ENCODE measurements at places on chromosomes 2 and 18. TPM values are rescaled to one million over a fixed set of nuclear protein-coding genes. Genes with fewer than 3 reads are reported as not detected.
A peak's percentile ranks its signal among the peaks of the same experiment; 100 is the strongest.

Gene MOGAT1
- total RNA-seq = not detected

Gene ALLC
- total RNA-seq = not detected

Gene GCFC2
- total RNA-seq = 16.7 TPM

Gene SLC14A1
- total RNA-seq = 0.25 TPM

Gene CHAC2
- total RNA-seq = 14.3 TPM

Gene FOXD4L1
- total RNA-seq = 0.03 TPM

DNA sequence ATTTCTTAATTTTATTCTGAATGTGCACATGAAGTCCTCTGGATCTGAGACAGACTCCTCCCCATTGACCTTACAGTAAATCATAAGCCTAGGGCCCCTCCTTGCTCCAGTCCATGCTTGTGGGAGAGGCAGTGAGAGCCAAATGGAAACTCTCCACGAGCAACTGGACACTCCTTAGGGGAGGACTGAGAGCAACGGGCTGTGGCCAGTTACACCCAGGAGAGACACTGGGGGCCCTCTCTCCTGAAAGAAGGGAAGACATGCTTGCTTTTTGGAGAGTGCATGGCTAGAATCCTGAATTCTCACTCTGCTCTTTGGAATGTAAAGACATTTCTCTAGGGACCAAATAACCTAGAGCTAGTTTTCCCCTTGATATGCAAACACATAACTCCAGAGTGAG is 49.0 kb upstream of the BIN1 start:
- no peak for DNase-seq

GRCh38 chr18:71808616-71809015 is 735.5 kb downstream of the CBLN2 start:
- DNase-seq = no peak

DNA sequence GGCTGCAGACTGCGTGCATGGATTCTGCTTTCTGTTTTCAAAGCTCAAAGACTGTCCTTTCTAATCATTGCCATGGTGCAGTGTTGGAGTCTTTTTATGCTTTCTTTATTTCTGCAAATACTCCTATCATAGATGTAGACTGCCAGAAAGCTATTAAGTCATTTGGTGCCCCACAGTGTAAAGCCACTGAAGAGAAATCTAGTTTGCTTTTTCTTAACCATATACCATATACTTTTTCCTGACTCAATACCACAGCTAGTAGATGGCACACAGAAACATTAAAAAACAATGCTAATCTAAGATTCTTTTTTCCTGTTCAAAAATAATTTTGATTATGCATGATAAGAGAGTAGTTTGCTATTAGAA is 109.9 kb upstream of the RAB27B start:
- no peak for DNase-seq

DNA sequence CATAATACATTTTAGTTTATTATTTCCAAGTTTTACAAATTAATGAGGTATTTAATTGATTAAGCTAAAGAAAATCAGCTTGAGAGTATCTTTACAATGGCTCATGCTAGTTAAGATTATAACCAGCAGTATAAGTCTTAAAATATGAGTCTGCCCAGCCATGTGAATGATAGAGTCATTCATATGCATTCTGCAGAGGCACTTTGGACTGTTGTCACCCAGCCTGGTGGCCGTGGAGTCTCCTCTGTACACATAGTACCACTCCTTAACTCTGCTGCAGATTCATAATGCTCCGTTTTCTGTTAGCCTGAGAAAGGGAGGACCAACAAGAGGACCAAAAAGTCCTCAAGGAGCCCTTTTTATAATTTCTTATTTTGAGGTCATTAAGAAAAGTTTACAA is 148.8 kb downstream of the MYO1B start:
- no peak for DNase-seq

- peak; percentile 85 for DNase-seq
Observed at GRCh38 chr2:180222644-180223043, 215.5 kb upstream of the CWC22 start.

GRCh38 chr2:169775765-169776164 is 22.9 kb upstream of the SSB start:
- DNase-seq = no peak

- DNase-seq = no peak
Observed at GRCh38 chr18:45173799-45174519, 441.3 kb upstream of the SLC14A2 start.

- no peak for DNase-seq
Observed at GRCh38 chr18:60493066-60493465, 120.5 kb upstream of the MC4R start.

DNA sequence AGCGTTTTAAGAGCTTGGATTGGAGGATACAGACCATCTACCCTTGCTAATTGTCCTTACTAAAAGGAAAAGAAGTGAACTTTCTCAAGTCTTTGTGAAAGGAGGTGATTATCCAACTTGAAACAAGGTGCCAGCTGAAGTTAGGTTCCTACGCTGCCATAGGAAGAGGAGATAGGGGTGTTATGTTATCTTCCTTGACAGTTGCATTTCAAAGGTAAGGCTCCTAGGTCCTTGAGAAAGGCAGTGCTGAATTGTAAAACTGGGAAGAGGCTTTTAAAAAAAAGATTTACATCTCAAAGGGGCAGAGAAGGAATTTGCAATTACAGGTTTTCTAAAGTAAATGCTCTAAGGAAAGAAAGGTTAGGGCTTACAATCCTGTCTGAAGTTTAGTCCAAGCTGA is 810.2 kb upstream of the LRATD1 start:
- DNase-seq = no peak

DNA sequence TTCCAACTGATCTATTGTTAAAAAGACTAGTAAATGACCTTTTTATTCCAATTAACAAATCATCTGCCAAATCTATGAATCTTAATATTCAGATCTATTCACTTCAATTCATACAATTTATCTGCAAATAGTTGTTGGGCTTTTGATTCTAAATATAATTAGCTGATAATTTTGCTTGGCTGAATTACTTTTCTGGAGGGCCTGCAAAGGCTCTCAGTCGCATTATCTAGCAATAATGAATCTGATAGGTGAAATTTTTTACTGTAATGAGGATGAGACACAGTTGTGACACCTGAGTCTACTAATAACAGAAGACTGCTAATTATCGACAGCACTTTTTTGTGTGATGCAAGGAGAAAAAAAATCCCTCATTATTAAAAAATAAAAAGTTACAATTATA is 565.1 kb downstream of the ZEB2 start:
- DNase-seq = no peak

DNA sequence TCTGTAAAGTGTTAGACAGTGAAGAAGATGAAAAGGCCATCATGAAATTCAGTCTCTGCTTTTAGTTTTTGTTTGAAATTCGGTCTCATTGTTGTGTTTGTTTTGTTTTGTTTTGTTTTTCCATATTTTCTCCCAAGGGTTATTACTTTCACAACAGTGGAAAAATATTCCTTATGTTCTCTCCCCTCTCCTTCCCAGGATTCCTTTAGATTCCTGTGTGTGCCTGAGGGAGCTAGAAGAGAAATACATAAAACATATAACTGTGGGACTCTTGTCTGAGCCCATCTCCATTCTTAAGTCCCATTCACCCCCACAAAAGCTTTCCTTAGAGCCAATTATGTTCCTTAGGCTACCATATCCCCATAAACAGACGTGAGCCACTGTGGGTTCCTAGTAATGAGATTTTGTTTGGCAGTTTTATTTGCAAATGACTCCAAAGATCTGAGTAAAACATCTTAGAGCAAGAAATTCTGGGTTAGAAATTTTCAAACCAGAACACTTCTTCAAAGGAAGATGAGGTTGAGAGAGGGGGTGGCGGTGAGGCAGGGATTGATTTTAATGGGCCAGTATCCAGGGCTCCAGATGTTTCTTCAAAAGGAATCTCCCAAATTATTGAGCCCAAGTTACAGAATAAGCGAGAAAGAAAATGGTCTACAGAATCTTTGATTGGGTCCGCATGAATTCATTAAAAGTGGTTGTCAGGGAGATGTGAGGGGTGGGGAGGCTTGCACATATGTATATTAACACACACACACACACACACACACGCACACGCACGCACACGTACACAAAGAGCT is 157.8 kb upstream of the TNP1 start:
- no peak for DNase-seq

GRCh38 chr2:200000444-200001163 is 45.2 kb downstream of the MAIP1 start:
- DNase-seq = no peak

DNA sequence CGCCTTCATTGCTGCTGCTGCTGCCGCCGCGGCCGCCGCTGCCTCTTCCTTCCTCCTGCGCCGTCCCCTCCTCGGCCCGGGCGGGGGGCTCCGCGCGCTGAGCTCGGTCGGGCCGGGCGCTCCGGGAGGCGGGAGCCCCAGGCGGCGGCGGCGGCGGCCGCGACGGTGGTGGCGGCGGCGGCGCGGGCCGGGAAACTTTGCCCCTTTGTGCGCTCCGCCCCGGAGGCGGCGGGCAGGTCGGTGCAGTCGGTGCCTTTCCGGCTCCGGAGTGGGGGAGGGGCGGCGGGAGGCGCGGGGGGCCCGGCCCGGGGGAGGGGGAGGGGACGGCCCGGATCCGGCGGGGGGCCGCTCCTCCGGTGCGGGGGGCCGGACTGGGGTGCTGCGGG is 205 bp downstream of the TET3 start:
- no peak for DNase-seq

DNA sequence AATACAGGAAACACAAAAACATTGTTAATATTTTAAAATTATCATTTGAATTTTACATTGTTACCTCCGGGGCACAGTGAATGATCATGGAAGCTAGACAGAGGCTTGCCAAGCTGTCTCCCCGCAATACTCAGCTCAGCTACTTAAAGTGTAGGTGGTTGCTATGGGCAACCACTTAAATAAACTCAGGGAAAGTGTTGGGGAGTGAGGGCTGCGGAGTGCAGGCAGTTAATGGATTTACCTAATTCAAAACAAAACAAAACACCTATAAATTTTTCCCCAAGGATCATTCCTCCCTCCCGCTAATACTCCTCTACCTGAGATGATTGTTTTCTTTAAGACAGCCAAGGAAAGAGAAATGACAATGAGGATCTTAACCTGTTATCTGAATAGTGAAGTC is 349.5 kb downstream of the TGIF1 start:
- no peak for DNase-seq

DNA sequence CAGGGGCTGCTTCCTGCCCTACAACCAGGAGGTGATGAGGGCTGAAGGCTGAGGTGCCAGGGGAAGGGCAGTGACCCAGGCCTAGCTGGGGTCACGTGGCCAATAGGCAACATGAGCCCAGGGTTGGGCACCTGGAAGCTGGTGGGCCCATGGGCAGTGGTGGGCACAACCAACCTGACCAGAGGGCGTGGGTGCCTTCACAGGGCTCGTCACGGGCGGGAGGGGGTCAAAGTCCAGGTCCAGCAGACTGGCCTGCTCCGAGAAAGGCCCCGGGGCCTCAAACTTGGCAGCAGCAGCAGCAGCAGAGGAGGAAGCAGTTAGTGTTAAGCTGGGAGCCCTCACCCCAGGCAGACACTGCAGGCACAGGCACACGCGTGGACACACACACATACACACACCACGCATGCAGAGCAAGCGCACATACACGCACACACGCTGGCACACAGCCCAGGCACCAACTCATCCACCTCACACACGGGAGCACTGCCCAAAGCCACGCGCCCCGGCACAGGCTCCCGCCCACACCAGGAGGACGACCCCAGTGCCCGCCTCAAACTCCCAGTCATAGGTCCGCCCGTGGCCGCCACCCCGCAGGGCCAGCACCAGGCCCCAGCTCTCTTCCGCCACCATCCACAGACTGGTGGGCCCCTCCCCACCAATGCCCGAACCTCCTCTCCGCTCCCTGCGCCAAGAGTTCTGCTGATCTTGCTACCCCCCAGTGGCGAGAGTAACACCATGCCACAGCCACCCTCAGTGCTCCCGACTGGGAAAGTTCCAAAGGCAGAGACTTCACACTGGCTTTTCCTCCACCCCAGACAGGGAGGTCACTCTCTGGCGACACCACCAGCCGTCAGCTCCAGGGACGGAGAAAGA is 53.0 kb downstream of the BIN1 start:
- no peak for DNase-seq

- no peak for DNase-seq
Observed at GRCh38 chr2:209380293-209380692, 43.6 kb upstream of the MAP2 start.

GRCh38 chr2:29253026-29253425 is 137.8 kb downstream of the CLIP4 start:
- no peak for DNase-seq

GRCh38 chr2:8661736-8662135 is 20.1 kb upstream of the ID2 start:
- no peak for DNase-seq

DNA sequence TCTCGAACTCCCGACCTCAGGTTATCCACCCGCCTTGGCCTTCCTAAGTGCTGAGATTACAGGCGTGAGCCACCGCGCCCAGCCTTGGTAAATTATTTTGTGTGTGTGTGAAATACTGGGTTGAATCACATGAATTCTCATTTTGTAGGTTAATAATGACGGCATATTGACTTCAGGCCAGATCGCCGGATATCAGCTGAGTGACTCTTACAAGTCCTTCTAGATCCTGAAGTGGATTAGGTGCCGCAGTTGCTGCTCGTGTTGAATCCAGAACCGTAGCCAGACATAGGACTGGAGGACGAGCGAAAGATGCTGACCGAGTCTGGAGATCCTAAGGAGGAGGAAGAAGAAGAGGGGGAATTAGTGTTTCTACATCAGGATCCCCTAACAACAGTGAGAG is 12.2 kb upstream of the KIF3C start:
- no peak for DNase-seq

DNA sequence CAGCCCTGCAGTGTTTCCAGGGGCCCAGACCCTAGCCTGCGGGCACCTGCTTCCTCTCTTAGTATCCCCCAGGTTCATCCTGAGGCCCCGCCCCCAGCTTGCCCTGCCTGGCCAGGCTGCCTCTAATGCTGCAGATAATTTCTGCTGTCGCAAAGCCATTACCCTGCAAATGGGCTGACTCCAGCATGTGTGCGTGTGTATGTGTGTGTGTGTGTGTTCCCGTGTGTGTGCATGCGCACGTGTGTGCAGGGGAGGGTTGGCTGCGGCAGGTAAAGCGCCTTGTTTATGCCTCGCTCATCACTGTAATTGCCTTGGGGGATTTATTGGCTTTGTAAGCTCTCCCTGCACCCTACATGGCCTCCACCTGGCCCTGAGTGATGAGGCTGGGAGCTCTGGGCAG is 7.6 kb upstream of the PRSS56 start:
- DNase-seq = no peak
